ENCODE measurements at places on chromosomes 2 and 18. TPM values are rescaled to one million over a fixed set of nuclear protein-coding genes. Genes with fewer than 3 reads are reported as not detected.

DNA sequence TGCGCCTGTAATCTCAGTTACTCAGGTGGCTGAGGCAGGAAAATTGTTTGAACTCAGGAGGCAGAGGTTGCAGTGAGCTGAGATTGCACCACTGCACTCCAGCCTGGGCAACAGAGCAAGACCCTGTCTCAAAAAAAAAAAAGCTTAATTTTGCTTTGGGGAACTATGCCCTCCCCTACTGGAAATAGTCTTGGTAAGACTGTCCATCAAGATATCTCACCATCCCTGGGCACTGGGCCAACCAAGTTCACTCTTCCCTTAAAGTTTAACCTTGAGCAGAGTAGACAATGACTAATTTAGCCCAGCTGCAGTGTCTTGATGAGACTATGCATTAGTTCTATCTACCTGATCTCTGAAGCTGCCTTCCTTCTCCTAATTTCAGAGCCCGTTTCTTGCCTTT, 44.7 kb downstream of the ASXL2 start:
- DNase-seq = no peak

- no peak for DNase-seq
Observed at GRCh38 chr2:121697108-121697631, 39.5 kb downstream of the NIFK start.

- no peak for DNase-seq
Observed at GRCh38 chr2:162926907-162927306, 88.3 kb upstream of the KCNH7 start.

Gene NMUR1
- total RNA-seq = not detected

Gene RHBDD1
- total RNA-seq = 128 TPM

Gene SOX11
- total RNA-seq = not detected

DNA sequence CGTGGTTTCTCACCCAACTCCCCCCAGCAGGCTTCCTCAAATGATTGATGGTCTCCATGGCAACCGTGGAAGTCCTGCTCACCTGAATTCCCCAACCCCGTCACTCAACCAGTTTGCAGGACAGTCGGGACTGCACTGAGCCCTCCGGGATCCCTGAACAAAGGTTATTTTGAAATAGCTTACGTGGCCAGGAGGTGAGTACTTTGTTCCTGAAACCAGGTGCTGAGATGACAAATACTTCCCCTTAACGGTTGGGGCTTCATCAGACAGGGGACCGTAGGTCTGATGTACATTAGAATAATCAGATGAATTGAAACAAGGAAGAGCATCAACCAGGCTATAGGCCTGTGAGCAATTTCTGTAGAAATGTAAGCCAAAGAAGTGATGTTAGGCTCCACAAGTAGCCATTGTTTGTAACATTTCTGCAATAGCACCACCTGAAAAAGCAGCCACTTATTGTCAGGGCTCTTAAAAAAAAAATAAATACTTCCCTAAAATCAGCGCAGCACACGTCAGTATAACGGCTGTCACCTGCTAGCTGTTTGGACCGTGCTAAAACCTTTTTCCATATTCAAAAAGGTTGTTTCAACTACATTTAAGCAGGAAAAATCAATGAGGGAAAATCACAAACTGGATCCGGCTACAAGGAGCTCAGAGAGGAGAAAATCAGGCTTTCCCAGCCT, 206.4 kb upstream of the ID2 start:
- peak; percentile 75 for DNase-seq

DNA sequence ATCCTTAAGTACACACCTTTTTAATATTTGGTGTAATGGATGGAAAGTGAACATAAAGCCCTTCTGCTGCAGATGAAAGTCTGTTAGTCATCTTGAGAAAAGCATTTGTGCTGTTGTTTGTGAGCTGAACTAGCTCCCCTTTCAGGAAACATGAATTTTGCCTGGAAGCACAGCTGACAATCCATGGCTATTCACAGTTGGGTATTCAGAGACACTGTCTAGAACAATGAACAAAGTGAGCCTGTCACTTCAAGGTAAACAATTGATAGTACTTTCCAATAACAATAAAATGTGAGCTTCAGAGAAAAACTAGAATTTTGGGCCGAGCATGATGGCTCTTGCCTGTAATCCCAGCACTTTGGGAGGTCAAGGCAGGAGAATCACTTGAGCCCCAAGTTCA, 6.8 kb upstream of the EFHD1 start:
- DNase-seq = no peak

Gene SULT1C2
- total RNA-seq = not detected

Gene AMMECR1L
- 15.8 TPM for total RNA-seq

- no peak for DNase-seq
Observed at GRCh38 chr2:9238591-9239326, 32.1 kb downstream of the ASAP2 start.
